Breast epithelium (tissue), 4 donors: ENCODE measurements at places on chromosomes 1 and 21. TPM values are rescaled to one million over a fixed set of nuclear protein-coding genes. Genes with fewer than 3 reads are reported as not detected.
A peak's percentile ranks its signal among the peaks of the same experiment; 100 is the strongest.

The CLCA4 gene
- 15.1 TPM for total RNA-seq

The SYNC gene
- total RNA-seq, result 9.8 TPM

The LRRC53 gene
- not detected for total RNA-seq

The MYOC gene
- total RNA-seq, result 4.9 TPM

The TMEM52 gene
- not detected for total RNA-seq

The DIO1 gene
- total RNA-seq, result 0.59 TPM

The TMEM82 gene
- total RNA-seq, result not detected

DNA sequence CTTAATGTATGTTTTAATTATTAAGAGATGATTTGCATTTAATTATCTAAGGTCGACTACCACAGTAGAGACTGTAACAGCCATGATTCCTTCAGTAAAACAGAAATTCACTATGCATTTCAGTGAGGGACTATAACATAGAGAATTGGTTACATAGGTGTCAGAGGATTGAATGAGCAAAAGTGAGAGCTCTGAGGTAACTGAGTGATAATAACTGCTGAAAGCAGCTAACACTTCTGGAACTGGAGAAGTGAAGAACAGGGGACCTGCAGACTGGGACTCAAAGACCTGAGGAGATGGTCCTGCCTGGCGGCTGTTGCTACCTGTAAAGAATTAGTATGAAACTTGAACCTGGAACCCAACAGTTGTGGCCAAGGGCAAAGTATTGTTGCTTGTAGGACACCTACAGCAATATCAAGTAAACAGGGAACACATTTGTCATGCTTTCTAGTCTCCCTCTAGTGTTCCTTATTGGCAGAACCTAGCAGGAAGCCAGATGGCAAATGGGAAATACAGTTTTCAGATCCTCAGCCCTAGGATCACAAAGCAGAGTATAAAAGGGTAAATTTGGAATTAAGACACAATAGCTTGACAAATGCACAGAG is 110.6 kb downstream of the HS2ST1 start:
- H3K27ac ChIP-seq, result no peak overlapping the region
- no peaks in the 10 kb centered on the region for H3K27me3 ChIP-seq
- no peaks in the 10 kb centered on the region for H3K4me1 ChIP-seq
- no peaks in the 10 kb centered on the region for H3K36me3 ChIP-seq
- DNase-seq, result no peak
- H3K4me3 ChIP-seq, result no peak overlapping the region

DNA sequence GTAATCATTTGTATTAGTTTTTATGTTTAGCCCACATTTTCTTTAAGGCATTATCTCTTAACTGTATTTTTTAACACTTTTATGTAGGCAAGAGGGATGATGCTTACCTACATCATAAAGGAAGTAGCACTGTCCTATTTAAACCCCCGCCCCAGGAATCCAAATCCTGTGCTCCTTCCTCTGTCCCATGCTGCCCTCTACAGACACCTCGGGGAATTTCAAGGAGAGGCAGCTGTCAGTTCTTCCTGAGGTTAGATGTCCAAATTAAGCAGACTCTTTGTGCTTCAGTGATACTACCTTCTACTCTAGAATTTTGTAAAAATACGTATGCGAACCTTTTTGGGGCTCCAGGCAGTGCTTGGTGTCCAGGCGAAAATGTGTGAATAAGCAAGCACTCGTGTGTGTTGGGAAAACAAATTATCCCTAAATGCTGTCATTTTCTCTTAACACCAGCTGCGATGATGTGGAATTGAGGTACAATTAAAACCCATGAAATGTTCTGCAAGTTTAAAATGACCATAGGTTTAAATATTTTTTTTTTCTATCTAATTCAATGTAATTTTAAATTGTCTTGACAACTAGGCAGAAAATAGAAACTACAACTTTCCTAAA is 19.2 kb downstream of the CRCT1 start:
- no peak overlapping the region for H3K27ac ChIP-seq
- no peak overlapping the region for H3K4me3 ChIP-seq
- no peak for DNase-seq
- no peaks in the 10 kb centered on the region for H3K36me3 ChIP-seq

- H3K36me3 ChIP-seq, result no peaks in the 10 kb centered on the region
- no peak overlapping the region for H3K4me3 ChIP-seq
- DNase-seq, result no peak
- H3K27me3 ChIP-seq, result no peaks in the 10 kb centered on the region
- H3K27ac ChIP-seq, result no peak overlapping the region
- H3K4me1 ChIP-seq, result no peaks in the 10 kb centered on the region
Measured at GRCh38 chr1:200179126-200179780, 151.7 kb downstream of the NR5A2 start.

- no peaks in the 10 kb centered on the region for H3K36me3 ChIP-seq
- no peak overlapping the region for H3K4me3 ChIP-seq
- peaks cover 1% of the 10 kb centered on the region for H3K4me1 ChIP-seq
- H3K27me3 ChIP-seq, result no peaks in the 10 kb centered on the region
Measured at GRCh38 chr1:78645723-78646122, 3.9 kb upstream of the IFI44 start.

DNA sequence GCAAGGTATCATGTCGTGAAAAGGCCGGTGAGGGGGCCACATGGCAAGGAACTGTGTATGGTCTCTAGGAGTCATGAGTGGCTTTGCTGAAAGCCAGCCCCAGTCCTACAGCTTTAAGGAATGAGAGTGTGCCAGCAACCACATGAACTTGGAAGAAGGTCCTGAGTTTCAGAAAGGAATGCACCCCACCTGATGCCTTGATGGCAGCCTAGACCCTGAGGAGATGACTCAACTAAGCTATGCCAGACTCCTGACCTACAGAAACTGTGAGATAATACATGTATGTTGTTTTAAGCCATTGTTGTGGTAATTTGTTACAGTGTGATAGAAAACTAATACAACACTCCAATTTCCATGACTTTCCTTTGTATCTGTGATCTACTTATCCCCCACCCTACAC is 33.5 kb upstream of the AKT3 start:
- no peak for DNase-seq
- no peak overlapping the region for H3K27ac ChIP-seq
- H3K27me3 ChIP-seq, result no peaks in the 10 kb centered on the region
- no peak overlapping the region for H3K4me3 ChIP-seq
- H3K36me3 ChIP-seq, result no peaks in the 10 kb centered on the region

- H3K4me3 ChIP-seq, result no peak overlapping the region
- DNase-seq, result no peak
- no peaks in the 10 kb centered on the region for H3K27me3 ChIP-seq
- no peaks in the 10 kb centered on the region for H3K36me3 ChIP-seq
Measured at GRCh38 chr1:15426492-15427279, 11.6 kb upstream of the CTRC start.

DNA sequence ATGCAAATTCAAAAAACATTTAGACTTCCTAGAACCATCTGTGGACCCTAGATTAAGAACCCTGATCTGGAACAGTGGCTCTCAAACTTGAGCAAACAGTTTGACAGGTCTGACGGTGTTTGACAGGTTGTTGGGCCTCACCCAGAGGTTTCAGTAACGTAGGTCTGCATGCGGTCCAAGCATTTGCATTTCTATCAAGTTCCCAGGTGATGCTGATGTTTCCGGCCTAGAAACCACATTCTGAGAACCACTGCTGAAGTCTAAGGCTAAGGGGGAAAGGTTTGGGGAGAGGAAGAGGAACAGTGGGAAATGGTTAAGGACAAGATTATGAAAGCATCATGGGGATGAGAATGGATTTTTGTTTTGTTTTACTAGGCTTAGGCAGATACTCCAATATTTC is 48.6 kb downstream of the MDM4 start:
- no peaks in the 10 kb centered on the region for H3K36me3 ChIP-seq
- no peak for DNase-seq
- peaks cover 9% of the 10 kb centered on the region for H3K4me1 ChIP-seq
- no peaks in the 10 kb centered on the region for H3K27me3 ChIP-seq
- no peak overlapping the region for H3K27ac ChIP-seq

DNA sequence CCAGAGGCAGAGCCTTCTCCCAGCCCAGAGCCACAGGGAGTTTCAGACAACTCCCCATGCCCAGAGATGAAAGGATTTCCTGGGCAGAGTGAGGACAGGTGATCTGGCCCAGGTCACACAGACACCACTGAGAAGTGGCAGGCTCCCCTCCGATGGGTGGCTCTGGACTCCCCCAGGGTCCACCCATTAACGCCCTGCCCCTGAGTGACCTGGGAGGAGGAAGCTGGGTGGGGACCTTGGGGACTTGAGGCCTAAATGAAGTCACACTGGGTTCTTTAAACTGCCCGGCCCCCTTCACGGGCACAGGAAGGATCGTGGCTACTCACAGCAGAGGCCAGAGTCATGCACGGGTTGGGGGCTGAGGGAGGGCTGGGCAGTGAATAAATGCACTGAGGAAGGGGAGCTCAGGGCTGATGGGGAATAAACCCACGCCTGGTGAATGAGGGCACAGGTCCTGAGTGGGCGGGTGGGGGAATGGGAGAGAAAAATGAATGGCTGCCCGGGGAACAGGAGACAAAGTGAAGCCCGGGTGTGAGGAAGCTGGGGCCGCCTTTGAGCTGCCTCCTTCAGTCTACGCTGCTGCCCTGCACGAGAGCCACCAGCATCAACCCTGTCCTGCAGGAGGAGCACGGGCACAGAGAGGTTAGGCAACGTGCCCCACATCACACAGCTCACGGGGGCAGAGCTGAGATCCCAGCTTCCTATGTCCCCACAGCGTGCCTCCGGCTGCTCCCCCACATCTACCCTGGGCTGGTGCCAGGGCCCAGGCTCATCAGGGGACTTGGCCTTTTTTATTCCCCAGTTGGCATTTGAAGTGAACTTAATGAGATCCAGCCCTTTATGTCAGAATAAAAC is 404.3 kb downstream of the MATN1 start:
- DNase-seq, result no peak
- no peaks in the 10 kb centered on the region for H3K4me1 ChIP-seq
- H3K36me3 ChIP-seq, result no peaks in the 10 kb centered on the region
- no peak overlapping the region for H3K27ac ChIP-seq
- peaks cover 11% of the 10 kb centered on the region for H3K27me3 ChIP-seq

- no peaks in the 10 kb centered on the region for H3K4me1 ChIP-seq
- DNase-seq, result no peak
- peak overlapping the region; percentile 15 for H3K27ac ChIP-seq
- no peak overlapping the region for H3K4me3 ChIP-seq
- H3K36me3 ChIP-seq, result no peaks in the 10 kb centered on the region
- H3K27me3 ChIP-seq, result no peaks in the 10 kb centered on the region
Measured at GRCh38 chr1:67792741-67793458, 40.4 kb downstream of the GNG12 start.

DNA sequence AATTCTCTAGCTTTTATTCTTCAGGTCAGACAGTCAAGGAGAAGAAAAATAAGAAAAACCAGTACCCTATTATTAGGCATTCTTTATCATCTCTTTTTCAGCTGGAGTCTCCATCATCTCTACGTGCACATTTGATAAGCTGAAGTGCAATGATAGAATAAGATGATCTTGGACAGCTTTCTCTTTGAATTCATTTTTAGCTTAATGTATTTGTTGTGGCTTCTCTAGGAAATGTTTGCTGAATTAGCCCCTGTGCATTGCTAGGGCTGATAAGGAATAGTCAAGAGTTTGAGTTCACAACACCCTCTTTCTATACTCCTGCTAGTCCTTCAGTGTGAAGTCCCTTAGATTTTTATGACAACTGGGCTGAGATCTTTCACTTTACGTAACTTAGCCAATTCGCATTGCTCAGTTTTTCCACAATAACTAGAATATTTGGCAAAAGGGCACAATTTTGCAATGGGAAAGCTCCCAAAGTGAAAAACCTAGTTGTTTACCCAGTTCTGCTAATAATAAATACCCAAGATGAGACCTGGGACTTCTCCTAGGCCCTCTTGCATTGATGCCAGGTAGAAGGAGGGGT is 7.0 kb upstream of the KCNJ15 start:
- no peaks in the 10 kb centered on the region for H3K36me3 ChIP-seq
- no peak overlapping the region for H3K27ac ChIP-seq
- DNase-seq, result no peak
- no peaks in the 10 kb centered on the region for H3K27me3 ChIP-seq
- H3K4me1 ChIP-seq, result no peaks in the 10 kb centered on the region

DNA sequence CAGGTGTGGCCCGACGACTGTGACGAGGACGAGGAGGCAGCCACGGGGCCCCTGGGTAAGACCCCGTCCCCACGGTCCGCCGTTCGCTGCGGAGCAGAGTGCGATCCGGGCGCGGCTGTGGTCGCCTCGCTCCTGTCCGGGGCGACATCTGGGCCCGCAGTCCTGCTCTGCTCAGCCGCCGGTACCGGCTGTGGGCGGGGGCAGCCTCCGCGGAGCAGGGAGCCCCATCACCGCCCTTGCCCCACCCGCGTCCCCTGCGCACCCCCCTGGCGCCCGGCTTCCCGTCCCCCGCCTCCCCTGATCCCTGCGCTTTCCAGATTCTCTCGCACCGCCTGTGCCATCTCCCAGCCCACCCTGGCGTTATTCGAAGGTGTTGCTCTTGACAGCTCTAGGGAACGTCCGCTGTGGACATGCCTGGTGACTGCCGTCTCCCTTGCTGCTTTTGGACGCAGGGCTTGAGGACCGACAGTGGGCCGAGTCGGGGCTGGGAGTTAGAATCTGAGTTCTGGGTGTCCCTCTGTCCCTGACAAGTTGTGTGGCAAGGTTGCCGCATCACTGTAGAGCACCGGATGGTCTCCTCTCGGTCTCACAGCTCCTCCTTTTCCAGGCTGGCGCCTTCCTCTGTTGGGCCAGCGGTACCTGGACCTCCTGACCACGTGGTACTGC is 596 bp downstream of the TOR3A start:
- H3K27ac ChIP-seq, result peak overlapping the region; percentile 85
- peaks cover 5% of the 10 kb centered on the region for H3K4me1 ChIP-seq
- H3K4me3 ChIP-seq, result peak overlapping the region; percentile 91
- H3K36me3 ChIP-seq, result no peaks in the 10 kb centered on the region
- DNase-seq, result no peak

DNA sequence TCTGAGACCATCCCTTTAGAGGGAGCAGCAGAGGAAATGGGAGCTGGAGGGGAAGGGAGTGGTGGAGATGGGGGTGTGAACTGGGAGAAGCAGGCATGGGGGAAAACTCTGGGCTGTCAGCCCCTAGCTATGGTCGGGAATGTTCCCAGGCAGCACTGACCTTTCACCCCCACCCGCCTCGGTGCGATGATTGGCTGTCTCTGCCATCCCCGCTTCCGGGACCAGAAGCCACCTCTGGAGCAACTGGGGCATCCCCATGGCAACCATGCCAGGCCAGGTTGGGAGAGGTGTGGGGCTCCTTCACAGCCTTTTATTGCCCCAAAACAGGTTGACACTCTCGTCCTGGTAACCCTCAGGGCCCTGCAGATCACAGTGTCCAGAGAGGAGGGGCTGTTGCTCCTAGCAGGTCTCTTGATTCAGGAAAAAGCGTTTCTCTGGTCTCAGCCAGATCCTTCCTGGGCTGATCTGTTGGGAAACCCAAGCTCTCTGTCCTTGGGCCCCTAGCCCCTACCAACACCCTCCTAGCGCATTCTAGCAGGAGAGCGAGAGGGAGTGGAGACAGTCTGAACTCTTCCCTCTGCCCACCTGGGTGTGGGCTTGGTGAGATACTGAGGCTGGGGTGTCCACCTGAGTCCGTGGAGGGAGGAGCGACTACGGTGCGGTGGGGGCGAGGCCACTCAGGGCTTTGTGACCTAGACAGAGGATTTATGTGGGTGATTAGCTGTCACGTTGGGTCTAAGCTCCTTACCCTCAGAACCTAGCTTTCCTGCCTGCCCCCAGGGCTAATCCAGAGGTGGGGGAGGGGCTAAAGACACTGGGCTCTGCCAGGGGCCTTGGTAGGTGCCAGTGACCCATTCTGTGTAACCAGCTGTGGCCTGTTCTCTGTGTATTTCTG is 12.2 kb upstream of the SLC6A9 start:
- H3K27ac ChIP-seq, result no peak overlapping the region
- DNase-seq, result no peak
- H3K27me3 ChIP-seq, result no peaks in the 10 kb centered on the region
- no peaks in the 10 kb centered on the region for H3K4me1 ChIP-seq
- H3K4me3 ChIP-seq, result no peak overlapping the region
